ENCODE measurements at places on chromosomes 5 and 9. TPM values are rescaled to one million over a fixed set of nuclear protein-coding genes. Genes with fewer than 3 reads are reported as not detected.
A peak's percentile ranks its signal among the peaks of the same experiment; 100 is the strongest.

- no peak overlapping the region for H3K27ac ChIP-seq
- no peaks in the 10 kb centered on the region for H3K27me3 ChIP-seq
- no peaks in the 10 kb centered on the region for H3K36me3 ChIP-seq
- no peak overlapping the region for H3K4me3 ChIP-seq
- H3K4me1 ChIP-seq = no peaks in the 10 kb centered on the region
- no peak for DNase-seq
Observed at GRCh38 chr9:92965061-92965758, 17.9 kb downstream of the FGD3 start.

DNA sequence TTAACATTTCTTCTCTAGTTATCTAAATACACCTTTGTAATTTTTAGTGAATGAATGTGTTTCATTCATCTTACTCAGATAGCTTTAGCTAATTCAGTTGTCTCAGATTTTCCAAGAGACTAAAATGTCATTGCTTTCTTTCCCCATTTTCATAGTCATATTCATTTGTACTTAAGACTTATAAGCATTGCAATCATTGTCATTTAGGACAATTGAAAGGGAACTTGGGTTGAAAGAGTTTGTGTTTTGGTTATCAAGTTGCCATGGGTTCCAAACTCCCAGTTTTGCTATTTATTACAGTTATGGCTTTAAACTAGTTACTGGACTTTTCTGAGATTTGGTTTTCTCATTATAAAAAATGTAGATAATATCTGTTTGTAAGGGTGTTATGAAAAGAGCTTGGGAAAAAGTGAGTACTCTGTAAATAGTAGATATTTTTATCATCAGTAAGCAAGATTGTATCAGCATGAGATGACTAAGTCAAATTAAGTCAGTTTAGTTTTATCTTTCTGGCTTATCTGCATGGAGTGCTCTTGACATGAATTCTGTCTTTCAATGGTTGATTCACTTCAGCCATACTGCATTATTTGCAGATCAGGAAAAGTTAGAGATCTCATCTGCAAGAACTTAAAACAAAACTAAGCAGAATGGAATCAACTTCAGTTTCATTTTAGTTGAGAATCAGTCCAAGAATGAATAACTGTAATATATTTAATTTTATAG is 107.5 kb downstream of the PBX3 start:
- no peaks in the 10 kb centered on the region for H3K36me3 ChIP-seq
- no peak for DNase-seq
- H3K4me1 ChIP-seq = peaks cover 10% of the 10 kb centered on the region
- H3K27ac ChIP-seq = no peak overlapping the region

The ZNF618 gene
- total RNA-seq = 13.5 TPM

GRCh38 chr5:177548495-177548894 is 5.9 kb downstream of the FAM193B start:
- H3K4me3 ChIP-seq = no peak overlapping the region
- H3K36me3 ChIP-seq = peaks cover 4% of the 10 kb centered on the region
- no peaks in the 10 kb centered on the region for H3K27me3 ChIP-seq
- H3K4me1 ChIP-seq = peaks cover 6% of the 10 kb centered on the region
- H3K27ac ChIP-seq = no peak overlapping the region
- DNase-seq = no peak

GRCh38 chr9:37408933-37409710 is 13.4 kb upstream of the GRHPR start:
- peaks cover 21% of the 10 kb centered on the region for H3K4me1 ChIP-seq
- no peaks in the 10 kb centered on the region for H3K27me3 ChIP-seq
- no peaks in the 10 kb centered on the region for H3K36me3 ChIP-seq
- H3K4me3 ChIP-seq = no peak overlapping the region
- H3K27ac ChIP-seq = no peak overlapping the region

- no peaks in the 10 kb centered on the region for H3K27me3 ChIP-seq
- H3K27ac ChIP-seq = no peak overlapping the region
Observed at GRCh38 chr5:179139936-179140235, 79.7 kb downstream of the ZNF354C start.

DNA sequence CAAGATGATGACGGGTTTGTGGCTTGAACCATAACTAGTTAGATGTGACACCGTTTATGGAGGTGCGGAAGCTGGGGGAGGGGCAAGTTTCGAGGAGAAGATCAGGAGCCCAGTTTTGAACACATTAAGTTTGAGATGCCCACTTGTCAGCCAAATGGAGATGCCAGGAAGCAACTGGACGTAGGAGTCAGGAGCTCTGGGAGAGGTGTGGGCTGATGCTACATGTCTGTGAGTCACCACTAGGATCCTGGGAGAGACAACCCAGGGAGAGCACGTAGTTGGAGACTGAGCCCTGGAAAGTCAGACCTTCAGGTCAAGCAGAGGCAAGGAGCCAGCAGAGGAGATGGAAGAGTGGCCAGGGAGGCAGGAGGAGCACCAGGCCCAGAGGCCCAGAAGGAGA is 48.8 kb upstream of the SLC25A51 start:
- no peak for DNase-seq
- no peaks in the 10 kb centered on the region for H3K27me3 ChIP-seq
- H3K36me3 ChIP-seq = peaks cover 27% of the 10 kb centered on the region
- H3K27ac ChIP-seq = peak overlapping the region; percentile 84
- H3K4me1 ChIP-seq = peaks cover 93% of the 10 kb centered on the region

GRCh38 chr5:119631660-119632059 is 2.3 kb downstream of the FAM170A start:
- H3K27me3 ChIP-seq = no peaks in the 10 kb centered on the region
- no peak overlapping the region for H3K27ac ChIP-seq
- DNase-seq = no peak
- H3K36me3 ChIP-seq = no peaks in the 10 kb centered on the region
- no peak overlapping the region for H3K4me3 ChIP-seq

Data from HCT116 (cell line).